ENCODE measurements at places on chromosomes 13 and 19.
A peak's percentile ranks its signal among the peaks of the same experiment; 100 is the strongest.

DNA sequence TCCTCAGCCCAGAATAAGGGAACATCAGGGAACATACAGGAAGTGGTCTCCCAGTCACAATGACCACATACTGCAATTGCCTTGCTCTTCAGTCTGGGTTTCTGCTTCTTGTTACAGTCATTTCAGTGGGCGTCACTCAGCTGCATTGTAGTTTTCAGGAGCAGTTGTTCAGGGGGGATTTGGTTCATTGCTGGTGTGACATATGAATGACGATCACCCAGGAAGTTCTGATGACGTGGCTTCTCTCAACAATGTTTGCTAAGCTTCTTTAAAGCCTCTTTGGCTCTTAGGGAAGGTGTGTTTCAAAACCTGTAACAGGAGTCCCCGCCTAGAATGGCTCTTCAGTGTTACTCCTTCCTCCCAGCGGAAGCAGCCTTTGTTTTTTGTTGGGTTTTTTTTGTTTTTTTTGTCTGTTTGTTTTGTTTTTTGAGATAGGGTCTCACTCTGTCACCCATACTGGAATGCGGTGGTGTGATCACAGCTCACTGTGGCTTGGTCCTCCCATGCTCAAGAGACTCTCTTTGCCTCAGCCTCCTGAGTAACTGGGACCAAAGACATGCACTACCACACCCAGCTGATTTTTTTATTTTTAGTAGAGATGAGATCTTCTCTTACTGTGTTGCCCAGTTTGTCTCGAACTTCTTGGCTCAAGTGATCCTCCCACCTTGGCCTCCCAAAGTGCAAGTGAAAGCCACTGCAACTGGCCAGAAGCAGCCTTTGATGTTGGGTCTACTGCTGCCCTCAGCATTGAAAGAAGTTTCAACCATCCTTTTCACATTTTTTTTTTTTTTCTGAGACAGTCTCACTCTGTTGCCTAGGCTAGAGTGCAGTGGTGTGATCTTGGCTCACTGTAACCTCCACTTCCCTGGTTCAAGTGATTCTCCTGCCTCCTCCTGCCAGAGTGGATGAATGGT, 1.4 kb upstream of the SCEL start:
- no peak for DNase-seq

- no peak for DNase-seq
These were observed 215.9 kb upstream of the SOX21 start for GRCh38 chr13:94928127-94928775.

DNA sequence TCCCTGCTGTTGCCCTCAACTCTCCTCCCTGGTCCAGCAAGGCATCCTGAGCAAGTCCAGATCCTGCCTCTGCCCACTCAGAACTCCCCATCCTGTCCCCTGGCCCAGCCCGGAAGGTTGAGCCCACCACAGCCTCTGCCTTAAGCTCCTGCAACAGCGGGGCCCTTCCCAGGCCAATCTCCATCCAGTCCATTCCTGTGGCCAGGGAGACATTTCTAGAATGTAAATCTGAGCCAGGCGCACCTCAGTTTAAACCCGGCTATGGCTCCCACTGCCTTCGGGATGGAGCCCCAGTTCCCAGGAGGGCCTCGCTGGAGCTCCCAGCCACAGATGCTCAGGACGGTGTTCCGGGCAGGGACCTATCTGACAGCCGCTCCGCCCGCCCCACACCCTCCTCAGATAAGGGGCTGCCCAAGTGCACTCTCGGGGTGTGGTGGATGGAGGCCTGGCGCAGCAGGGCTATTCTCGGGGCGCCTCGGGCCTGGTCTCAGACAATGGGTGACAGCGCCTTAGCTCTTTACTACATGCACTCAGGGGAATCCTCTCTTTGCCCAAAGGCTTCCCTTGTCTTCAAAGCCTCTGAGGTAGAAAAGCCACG, 5.3 kb downstream of the TRAPPC6A start:
- no peak for DNase-seq

DNA sequence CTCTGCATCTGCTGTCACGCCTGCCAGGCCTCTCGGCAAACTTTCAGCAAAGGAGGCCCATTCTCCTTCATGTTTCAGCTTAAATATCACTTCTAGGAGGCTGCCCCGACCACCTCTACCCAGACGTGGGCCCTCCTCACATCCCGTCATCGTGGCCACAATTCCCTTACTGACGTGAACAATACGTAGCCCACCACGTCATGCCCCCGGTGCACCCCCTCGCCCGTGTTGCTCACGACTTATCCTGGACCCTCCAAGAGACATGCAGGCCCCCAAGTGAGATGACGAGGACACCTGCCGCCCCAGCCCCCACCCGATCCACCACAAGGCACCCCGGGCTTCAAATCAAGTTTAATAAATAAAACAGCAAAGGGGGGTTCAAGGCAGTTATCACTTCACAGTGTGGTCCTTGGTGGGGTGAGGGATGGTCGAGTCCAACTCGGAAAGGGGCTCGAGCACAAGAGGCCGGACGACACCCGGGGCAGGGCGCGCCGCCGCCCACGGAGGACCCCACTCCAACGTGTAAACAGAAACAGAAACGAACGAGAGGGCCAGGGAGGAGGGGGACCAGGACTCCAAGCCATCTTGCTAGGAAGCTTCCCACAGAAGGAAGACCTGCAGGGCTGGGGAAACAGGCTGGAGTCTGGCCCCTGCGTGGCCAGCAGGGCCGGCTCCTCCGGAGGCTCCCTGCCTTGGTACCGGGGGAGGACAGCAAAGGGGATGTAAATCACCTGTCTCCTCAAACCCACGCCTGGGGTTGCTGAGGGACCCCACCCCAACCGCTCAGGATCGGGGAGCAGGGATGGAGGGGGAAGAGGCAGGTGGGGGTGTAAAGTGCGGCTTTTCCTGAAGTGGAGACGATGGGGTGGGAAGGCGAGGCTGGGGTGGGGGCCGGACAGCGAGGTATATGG, 14.3 kb upstream of the PLPP2 start:
- DNase-seq = no peak

- DNase-seq = peak; percentile 87
These were observed 39.8 kb upstream of the MCF2L start for GRCh38 chr13:112928972-112929782.

DNA sequence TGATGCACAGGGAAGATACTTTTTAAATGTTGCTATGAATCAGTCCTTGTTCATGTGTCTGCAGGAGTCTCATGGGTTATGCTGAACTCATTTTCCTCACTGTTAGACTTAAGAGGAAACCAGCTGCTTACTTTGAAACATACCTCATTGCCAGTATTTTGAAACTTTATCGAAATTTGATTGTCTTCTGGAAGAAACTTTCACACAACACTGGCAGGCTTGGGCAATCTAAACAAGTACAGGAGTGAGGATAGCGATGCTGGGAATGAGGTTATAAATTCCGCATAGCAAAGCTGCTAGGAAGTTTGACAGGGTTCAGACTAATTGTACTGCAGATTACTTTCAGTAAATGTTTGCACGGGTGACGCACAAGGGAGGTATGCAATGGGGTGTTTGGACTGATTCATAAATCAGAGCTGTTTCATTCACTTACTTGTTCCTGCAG, 245.7 kb downstream of the DNAJC15 start:
- DNase-seq = no peak

DNA sequence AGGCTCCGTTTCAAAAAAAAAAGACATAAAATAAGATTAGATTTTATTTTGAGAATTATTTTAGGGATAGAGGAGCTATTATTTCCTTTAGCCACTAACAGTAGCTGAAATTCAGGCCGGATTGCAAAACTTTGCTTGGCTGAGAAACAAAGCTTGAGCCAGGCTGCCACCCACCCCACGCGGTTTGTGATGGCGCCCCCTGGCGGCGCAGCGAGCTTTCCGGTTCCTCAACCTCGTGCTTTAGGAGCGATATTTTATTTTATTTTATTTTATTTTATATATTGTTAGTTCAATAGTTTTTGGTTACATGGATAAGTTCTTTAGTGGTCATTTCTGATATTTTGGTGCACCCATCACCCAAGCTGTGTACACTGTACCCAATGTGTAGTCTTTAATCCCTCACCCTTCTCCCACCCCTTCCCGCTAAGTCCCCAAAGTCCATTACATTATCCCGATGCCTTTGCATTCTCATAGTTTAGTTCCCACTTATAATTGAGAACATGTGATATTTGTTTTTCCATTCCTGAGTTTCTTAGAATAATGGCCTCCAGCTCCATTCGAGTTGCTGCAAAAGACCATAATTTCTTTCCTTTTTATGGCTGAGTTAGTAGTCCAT, 19.8 kb upstream of the CEACAM4 start:
- no peak for DNase-seq

- DNase-seq = no peak
These were observed 38.9 kb downstream of the ALOX5AP start for GRCh38 chr13:30774214-30774730.

DNA sequence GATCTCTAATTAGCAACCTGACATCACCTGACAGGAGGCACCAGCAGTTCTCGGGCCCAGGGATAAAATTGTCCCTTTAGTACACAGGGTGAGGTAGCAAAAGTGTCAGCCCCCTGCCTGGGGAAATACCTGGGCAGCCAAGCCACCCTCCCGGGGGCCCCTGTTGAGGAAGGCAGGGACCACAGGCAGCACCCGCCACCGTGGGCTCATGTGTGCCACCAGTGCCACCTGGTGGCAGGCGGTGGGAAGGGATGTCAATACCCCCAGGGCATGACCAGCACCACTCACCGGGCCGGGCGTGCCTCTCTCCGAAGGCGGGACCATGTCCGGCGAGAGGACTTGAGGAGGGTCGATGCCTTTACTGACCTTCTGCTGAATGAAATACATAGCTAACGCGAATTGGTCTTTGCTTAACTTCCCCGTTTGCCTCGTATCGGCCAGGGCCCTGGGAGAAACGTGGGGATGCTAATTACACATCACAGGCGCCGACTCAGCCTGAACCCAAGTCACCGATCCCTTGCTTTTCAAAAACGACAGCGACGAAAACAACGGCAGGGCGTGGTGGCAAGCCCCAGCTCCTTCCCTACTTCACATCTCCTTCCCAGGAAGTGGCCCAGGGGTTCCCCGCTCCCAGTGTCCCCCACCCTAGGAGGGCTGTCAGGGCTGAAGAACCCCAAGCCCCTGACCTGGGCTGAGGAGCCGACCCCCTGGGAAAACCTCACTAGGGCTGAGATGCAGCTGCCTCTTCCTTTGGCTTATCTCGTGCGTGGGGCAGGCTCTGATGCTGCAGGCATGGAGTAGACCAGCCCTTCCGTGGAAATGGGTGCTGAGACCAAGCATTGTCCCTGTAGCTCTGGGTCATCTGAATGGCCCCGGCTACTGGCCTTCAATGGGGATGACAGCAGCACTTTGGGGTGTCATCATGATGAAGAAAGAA, 53.8 kb downstream of the EPS15L1 start:
- no peak for DNase-seq

DNA sequence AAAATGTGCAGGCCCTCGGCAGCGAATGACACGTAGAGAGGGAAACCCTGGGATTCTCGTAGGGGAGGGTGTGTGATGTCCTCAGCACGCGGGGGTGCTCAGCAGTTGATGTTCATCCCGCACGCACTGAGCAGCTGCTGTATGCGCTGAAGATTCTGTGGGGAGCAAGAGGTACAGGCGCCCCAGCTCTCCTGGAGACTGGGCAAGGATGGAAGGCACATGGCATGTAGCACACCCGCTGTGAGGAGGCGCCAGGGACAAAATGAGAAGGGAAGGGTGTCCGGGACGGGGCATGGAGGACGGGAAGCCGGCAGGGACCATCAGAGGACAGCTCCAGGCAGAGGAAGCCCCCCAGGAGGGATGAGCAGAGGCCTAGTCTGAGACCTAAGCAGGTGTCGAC, 15.4 kb downstream of the ATP11A start:
- DNase-seq = no peak

- DNase-seq = peak; percentile 83
These were observed 9.5 kb downstream of the GPX4 start for GRCh38 chr19:1113030-1113985.

Measured in NCI-H187 treated with DMSO at 0.1 percent for 48 hours (cell line).